ENCODE measurements at places on chromosomes 4 and X. TPM values are rescaled to one million over a fixed set of nuclear protein-coding genes. Genes with fewer than 3 reads are reported as not detected.

GRCh38 chr4:1469607-1470392 lies 63.6 kb upstream of the NKX1-1 start:
- no peak overlapping the region for H3K27ac ChIP-seq
- peaks cover 30% of the 10 kb centered on the region for H3K27me3 ChIP-seq
- peak; percentile 6 for DNase-seq
- no peaks in the 10 kb centered on the region for H3K4me1 ChIP-seq

CLIC2 gene
- 24.6 TPM for total RNA-seq

IQSEC2 gene
- 24.5 TPM for total RNA-seq

GRCh38 chr4:139617702-139618490 lies 47.7 kb upstream of the MGST2 start:
- no peak for DNase-seq
- H3K36me3 ChIP-seq, result no peaks in the 10 kb centered on the region
- no peaks in the 10 kb centered on the region for H3K27me3 ChIP-seq
- no peaks in the 10 kb centered on the region for H3K4me1 ChIP-seq
- H3K4me3 ChIP-seq, result no peak overlapping the region

DNA sequence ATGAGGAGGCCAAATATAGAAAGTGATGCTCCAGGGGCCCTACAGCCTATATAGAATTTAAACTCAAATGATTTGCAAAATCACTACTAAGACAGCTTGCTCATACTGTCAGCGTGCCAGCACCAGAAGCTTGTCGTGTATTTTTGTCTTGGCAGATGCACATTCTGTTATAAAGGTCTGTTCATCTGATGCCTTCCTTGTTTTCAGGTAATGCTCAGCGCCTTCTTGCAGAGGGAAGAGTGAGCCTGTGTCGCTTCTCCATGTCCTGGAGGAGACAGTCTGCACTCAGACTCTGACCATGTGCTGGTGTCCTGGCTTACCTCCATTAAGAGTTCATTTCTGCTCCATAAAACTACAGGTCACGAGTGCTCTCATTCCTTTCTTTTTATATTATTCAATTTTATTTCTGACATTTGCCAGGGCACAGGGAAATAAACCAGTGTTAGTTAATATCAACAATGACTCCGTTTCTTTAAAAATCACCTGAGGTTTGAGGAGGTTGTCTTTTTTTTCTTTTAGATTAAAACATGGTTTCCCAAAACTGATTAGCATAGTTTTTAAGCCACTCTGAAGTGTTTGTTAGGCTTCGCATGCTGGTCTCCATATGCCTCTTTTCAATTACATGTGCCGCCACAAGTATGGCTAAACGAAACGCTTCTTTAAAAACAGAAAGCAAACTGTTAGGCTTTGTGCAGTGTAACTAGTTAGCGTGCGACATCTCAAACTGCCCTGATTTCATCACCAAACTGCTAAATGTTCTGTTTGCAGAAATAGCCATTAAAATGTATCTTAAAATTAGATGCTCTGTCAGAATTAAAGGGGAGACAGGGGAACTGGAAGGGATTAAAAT lies 215.2 kb upstream of the GK2 start:
- H3K4me1 ChIP-seq, result peaks cover 6% of the 10 kb centered on the region
- no peaks in the 10 kb centered on the region for H3K36me3 ChIP-seq
- no peaks in the 10 kb centered on the region for H3K27me3 ChIP-seq
- peak; percentile 16 for DNase-seq
- no peak overlapping the region for H3K4me3 ChIP-seq
- no peak overlapping the region for H3K27ac ChIP-seq

PNCK gene
- total RNA-seq, result 0.67 TPM

- H3K27ac ChIP-seq, result no peak overlapping the region
- H3K36me3 ChIP-seq, result no peaks in the 10 kb centered on the region
- no peak for DNase-seq
- H3K27me3 ChIP-seq, result no peaks in the 10 kb centered on the region
Observed at GRCh38 chr4:41218703-41219102, 4.4 kb upstream of the APBB2 start.

DNA sequence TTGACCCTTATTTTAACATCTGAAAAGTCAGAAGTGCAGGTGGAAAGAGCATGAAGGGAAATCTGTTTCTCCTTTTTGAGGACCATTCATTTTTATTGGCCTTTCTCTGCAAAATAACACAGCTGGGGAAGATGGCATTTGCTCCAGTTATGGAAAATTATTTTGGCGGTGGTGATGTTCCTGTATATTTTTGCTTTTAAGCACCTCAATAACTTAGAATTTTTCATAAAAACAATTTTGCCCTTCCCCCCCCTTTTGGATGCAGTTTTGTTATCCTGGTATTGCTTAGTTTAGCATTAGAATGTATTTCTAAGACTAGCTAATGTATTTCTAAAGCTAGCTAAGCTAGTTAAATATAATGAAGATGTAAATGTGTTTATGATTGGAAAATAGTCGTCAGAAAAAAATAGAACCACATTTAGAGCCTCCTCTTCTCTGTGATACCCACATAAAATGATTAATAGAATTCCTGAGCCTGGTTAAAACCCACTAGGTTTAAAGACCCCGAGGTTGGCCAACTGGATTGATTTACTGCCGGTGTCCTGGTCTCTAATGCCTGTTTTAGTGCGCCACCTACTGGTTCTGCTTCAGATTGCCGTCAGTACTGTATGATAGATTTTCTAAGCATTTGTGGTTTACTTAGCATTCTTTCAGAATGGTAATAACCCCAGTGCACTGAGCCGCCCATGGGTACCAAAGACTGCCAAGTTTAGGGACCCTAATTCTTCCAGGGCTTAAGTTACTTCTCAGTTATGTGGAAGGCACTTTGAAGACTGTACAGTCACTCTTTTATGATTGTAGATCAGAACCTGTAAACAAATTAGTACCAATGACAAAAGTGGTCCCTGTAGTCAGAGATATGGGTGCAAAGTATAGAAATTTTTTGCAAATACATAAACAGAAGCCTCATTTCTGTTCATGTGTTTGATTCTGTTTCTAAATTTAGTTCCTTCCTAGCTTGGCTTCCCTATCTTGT lies 11.4 kb downstream of the KLF3 start:
- H3K27me3 ChIP-seq, result no peaks in the 10 kb centered on the region
- peak; percentile 89 for DNase-seq
- no peak overlapping the region for H3K4me3 ChIP-seq
- H3K4me1 ChIP-seq, result peaks cover 28% of the 10 kb centered on the region
- peaks cover 3% of the 10 kb centered on the region for H3K36me3 ChIP-seq

- H3K27me3 ChIP-seq, result no peaks in the 10 kb centered on the region
- H3K27ac ChIP-seq, result no peak overlapping the region
- no peak overlapping the region for H3K4me3 ChIP-seq
- no peaks in the 10 kb centered on the region for H3K36me3 ChIP-seq
Observed at GRCh38 chr4:43411226-43411625, 518.7 kb downstream of the GRXCR1 start.

PNMA3 gene
- 0.28 TPM for total RNA-seq

GRCh38 chrX:130147631-130148030 lies 18.0 kb downstream of the AIFM1 start:
- H3K4me1 ChIP-seq, result no peaks in the 10 kb centered on the region
- H3K27ac ChIP-seq, result no peak overlapping the region
- no peaks in the 10 kb centered on the region for H3K27me3 ChIP-seq
- H3K4me3 ChIP-seq, result no peak overlapping the region

- H3K27me3 ChIP-seq, result no peaks in the 10 kb centered on the region
- no peak overlapping the region for H3K4me3 ChIP-seq
- H3K27ac ChIP-seq, result no peak overlapping the region
- no peaks in the 10 kb centered on the region for H3K36me3 ChIP-seq
- no peaks in the 10 kb centered on the region for H3K4me1 ChIP-seq
Observed at GRCh38 chr4:32499171-32499570, 1779.0 kb downstream of the PCDH7 start.

GRCh38 chrX:53723381-53723780 lies 36.9 kb upstream of the HUWE1 start:
- H3K27ac ChIP-seq, result no peak overlapping the region
- no peak overlapping the region for H3K4me3 ChIP-seq
- H3K27me3 ChIP-seq, result no peaks in the 10 kb centered on the region
- DNase-seq, result no peak
- H3K4me1 ChIP-seq, result no peaks in the 10 kb centered on the region

GRCh38 chrX:55546956-55547355 lies 57.3 kb upstream of the USP51 start:
- H3K4me3 ChIP-seq, result no peak overlapping the region
- DNase-seq, result no peak
- H3K27ac ChIP-seq, result no peak overlapping the region
- H3K4me1 ChIP-seq, result no peaks in the 10 kb centered on the region
- H3K27me3 ChIP-seq, result peaks cover 5% of the 10 kb centered on the region

DNA sequence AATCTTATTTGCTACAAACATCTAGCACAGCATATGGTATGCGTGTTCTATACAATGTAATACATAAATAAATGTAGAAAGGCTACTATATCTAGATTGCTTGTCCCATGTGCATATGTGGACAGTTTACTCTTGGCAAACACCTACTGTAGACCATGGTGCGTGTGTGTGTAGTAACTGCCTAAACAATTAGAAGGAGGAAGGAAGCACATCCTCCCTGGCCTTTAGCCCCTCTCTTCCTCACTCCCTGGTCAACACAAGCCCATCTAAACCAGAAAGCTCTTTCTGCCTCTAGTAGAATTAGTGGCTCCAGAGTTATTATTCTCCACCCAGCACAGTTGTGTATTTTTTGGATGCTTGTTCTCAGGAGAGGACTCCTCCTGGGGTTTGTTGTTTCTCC lies 73.9 kb downstream of the KDR start:
- no peak overlapping the region for H3K27ac ChIP-seq
- no peaks in the 10 kb centered on the region for H3K36me3 ChIP-seq
- H3K4me3 ChIP-seq, result no peak overlapping the region
- H3K27me3 ChIP-seq, result no peaks in the 10 kb centered on the region
- H3K4me1 ChIP-seq, result no peaks in the 10 kb centered on the region

BEX4 gene
- total RNA-seq, result 30.0 TPM

DNA sequence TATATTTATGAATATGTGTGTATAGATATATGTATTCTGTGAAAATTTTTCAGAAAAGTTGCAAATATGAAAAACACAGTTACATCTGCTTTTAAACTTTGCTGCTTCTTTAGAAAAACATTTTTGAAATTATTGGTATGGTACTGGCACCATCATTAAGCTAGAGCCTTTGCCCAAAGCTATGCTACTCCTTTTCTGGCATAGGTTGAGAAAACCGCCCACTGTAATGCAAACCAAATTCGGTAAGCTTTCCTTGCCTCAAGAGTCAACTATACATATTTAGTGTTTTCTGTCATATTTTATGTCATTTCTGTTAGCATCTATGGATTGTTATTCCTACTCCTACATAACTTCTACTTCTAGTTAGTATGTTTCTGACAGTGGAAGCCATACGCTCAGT lies 50.7 kb downstream of the ANTXR2 start:
- H3K27ac ChIP-seq, result no peak overlapping the region
- no peak for DNase-seq
- H3K4me1 ChIP-seq, result no peaks in the 10 kb centered on the region
- H3K36me3 ChIP-seq, result peaks cover 3% of the 10 kb centered on the region

GRCh38 chrX:12702509-12703091 lies 88.6 kb upstream of the PRPS2 start:
- H3K36me3 ChIP-seq, result no peaks in the 10 kb centered on the region
- H3K4me1 ChIP-seq, result no peaks in the 10 kb centered on the region
- H3K27ac ChIP-seq, result no peak overlapping the region
- H3K27me3 ChIP-seq, result no peaks in the 10 kb centered on the region
- DNase-seq, result no peak
- no peak overlapping the region for H3K4me3 ChIP-seq

DNA sequence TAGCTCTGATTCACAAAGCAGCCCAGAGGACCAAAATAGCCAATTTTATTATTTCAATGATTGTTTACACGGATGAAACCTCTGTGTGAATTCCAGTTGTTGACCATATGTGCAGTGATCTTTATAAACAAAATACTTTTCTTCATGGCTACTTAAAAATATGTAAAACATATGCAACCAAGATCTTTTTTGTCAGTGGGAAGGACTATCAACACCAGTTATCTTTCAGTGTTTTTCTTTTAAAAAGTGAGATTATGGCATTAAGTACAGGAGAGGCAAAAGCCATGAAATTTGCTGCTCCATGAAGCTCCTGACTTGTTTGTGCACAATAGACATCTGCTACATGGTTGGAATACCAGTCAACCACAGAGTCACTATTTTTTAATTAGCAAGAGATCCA lies 184.4 kb downstream of the DKK2 start:
- H3K27me3 ChIP-seq, result no peaks in the 10 kb centered on the region
- H3K4me1 ChIP-seq, result no peaks in the 10 kb centered on the region
- no peak for DNase-seq
- no peaks in the 10 kb centered on the region for H3K36me3 ChIP-seq
- no peak overlapping the region for H3K27ac ChIP-seq
- no peak overlapping the region for H3K4me3 ChIP-seq

GRCh38 chr4:103567591-103567990 lies 152.2 kb downstream of the TACR3 start:
- DNase-seq, result no peak
- no peak overlapping the region for H3K27ac ChIP-seq
- H3K4me3 ChIP-seq, result no peak overlapping the region
- H3K36me3 ChIP-seq, result no peaks in the 10 kb centered on the region
- no peaks in the 10 kb centered on the region for H3K27me3 ChIP-seq

- H3K27me3 ChIP-seq, result no peaks in the 10 kb centered on the region
- no peaks in the 10 kb centered on the region for H3K4me1 ChIP-seq
- H3K27ac ChIP-seq, result no peak overlapping the region
- no peak for DNase-seq
- no peaks in the 10 kb centered on the region for H3K36me3 ChIP-seq
- no peak overlapping the region for H3K4me3 ChIP-seq
Observed at GRCh38 chr4:110156442-110156841, 42.0 kb downstream of the ELOVL6 start.

GRCh38 chr4:146274774-146275173 lies 60.4 kb downstream of the REELD1 start:
- no peak for DNase-seq
- H3K4me1 ChIP-seq, result no peaks in the 10 kb centered on the region
- H3K27ac ChIP-seq, result no peak overlapping the region
- H3K36me3 ChIP-seq, result no peaks in the 10 kb centered on the region
- H3K4me3 ChIP-seq, result no peak overlapping the region

- no peaks in the 10 kb centered on the region for H3K4me1 ChIP-seq
- H3K27ac ChIP-seq, result no peak overlapping the region
Observed at GRCh38 chrX:134764202-134764785, 106.0 kb upstream of the PLAC1 start.

DNA sequence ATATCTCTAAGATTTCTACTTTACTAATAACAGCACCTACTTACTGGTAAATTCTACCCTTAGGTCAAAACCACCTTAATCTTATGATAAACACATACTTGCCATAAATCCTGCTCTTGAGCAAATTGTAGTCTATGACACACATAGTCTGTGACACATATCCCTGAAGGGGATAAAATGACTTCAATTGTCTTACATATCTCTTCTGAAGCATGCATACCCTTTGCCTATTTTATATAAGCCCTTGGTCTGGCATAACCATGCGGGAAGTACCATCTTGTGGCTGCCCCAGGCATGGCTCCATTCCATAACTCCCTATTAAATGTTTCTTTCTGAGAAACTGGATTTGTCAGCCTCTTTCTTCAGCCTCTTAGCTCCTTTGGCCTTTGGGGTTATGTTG lies 248.9 kb downstream of the SLC7A11 start:
- no peaks in the 10 kb centered on the region for H3K4me1 ChIP-seq
- H3K4me3 ChIP-seq, result no peak overlapping the region
- H3K36me3 ChIP-seq, result no peaks in the 10 kb centered on the region
- no peak overlapping the region for H3K27ac ChIP-seq

Measured in lung (tissue), 17 donors.